ENCODE measurements at places on chromosomes 6 and 20.

- no peak for DNase-seq
Measured at GRCh38 chr6:20653085-20653479, 118.8 kb downstream of the CDKAL1 start.

DNA sequence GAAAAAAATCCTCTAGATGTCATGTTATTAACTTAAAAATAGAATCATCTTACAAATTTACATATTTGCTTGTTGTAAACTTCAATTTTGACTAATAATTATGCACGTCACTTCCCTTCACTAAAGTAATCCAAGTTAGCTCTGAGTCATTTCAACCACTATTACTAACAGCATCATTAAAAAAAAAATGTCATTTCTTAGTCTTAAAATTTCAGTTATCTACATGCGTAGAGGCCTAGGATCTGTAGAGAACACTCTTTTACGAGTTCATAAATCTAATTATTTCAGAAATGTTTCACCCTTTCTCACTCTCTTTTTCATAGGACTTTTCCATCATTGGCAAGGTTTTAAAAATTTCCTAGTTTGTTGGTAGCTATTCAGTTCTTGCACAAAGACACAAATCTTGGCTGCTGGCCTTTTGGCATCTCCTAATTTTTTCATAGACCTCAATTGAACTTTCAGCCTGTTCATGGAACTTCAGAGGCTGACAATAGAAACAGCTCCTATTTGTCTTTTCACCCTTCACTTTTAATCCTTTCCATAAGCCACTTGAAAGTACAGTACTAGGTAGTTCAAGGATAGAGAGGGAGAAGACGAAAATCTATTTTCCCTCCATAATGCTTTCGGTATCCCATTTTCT is 61.5 kb downstream of the OGFRL1 start:
- no peak for DNase-seq

GRCh38 chr6:147157930-147158329 is 46.3 kb upstream of the STXBP5 start:
- DNase-seq, result no peak

GRCh38 chr6:89400912-89401399 is 11.1 kb downstream of the RRAGD start:
- DNase-seq, result no peak

- no peak for DNase-seq
Measured at GRCh38 chr6:9360881-9361280, 925.5 kb upstream of the SLC35B3 start.

GRCh38 chr6:170316071-170316470 is 9.5 kb downstream of the FAM120B start:
- DNase-seq, result no peak

- no peak for DNase-seq
Measured at GRCh38 chr6:26415791-26416190, 13.7 kb downstream of the BTN3A1 start.

GRCh38 chr6:78253618-78254017 is 600.8 kb downstream of the MEI4 start:
- DNase-seq, result no peak

- DNase-seq, result no peak
Measured at GRCh38 chr20:9523636-9524035, 9.2 kb downstream of the LAMP5 start.

- DNase-seq, result no peak
Measured at GRCh38 chr6:29251736-29252135, 49.8 kb upstream of the OR14J1 start.

- DNase-seq, result no peak
Measured at GRCh38 chr6:84892671-84893070, 128.3 kb upstream of the TBX18 start.

DNA sequence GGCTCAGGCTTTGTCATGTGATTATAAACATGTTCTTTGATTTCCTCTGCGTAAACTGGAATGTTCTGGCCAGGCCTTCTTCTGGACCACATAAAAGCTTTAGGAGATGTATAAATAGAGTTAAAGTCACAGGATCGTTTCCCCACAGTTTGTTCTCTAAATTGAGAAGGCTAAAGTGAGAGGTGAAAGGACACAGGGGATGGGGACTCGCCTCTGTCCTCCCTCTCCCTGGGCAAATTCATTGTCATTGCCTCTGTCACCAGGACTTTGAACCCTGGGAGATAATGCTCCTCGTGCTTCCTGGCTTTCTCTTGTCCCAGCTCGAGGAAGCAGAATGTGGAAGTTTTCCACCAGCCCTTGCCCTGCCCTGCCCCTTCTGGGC is 20.3 kb upstream of the ZFAND3 start:
- DNase-seq, result no peak

DNA sequence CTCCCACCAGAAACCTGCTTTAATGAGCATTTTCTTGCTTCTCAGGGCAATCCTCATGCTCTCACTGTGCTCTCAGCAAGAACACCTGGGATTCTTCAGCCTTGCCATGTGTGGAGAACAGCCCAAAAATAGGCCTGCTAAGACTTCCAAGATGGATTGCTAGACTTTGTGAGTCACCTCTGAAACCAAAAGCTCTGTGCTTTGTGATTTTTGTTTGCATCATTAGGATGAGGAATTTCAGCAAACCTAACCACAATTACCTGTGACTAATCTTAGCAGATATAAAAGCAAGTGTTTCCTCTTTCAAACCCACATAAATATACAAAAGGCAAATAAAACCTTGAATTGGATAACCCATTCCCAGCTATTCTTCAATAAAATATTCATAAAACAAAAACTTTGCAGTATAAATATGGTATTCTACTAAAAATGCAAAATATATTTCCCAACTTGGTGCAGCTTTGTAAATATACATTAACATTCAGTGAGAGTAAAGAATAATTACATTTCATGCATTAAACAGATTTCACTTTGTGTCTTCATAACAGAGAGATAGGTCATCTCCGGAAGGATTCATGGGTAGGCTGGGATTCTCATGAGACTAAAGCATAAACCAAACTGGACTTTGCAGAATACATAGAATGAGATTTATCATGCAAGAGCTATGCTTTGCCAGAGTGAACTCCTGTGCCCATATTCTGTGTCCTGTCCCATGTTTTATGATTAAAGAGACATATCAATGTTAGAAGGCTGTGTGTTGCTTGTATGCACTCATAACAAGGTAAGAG is 33.5 kb downstream of the TPBG start:
- DNase-seq, result peak; percentile 89

DNA sequence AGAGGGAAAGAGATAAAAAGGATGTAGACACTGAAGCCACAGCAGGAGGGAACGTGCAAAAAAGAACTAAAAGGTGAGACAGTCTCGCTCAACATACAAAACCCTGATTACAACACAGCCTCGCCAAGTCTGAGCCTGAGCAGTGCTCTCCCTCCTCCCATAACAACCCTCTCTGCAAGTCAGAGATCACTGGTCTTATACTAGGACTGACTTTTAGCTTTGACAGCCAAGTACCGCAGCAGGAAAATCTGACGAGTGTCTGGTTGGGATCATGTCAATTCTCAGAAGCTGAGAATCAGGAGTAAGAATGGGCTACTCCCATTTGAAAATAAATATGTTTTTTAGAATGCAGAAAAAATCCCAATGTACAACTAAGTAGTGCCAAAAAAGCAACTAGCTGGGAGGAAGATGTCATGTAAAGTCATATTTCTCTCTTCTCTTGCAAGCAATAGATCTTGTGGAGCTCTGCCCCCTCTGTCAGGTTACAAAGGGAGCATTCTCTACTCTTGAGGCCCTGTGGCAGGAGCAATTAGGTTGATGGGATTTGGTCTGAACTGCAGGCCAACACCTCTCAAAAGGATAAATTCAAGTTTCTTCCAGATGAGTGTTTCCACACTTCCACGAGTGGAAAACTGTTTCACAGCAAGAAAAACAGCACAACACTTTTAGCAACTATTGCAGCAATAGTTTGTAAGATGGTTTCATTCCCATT is 118.9 kb upstream of the COL21A1 start:
- no peak for DNase-seq

DNA sequence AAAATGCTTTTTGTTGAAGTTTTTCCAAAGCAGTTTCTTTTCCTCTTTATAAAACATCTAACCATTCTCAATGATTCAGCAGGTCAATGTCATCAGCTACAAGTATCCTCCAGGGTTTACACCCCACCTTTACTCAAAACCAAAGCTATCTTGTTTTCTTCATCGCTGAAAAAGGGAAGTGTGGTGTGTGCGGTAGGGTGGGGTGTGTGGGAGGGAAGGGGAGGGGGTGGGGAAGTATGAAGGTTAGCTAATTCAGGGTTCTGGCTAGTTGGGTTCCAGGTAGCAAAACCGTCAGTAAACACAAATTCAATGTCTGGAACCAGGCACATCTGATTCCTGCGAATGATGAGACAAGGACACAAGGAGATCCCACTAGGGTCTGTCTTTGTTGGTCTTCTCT is 189.6 kb downstream of the GJA10 start:
- DNase-seq, result no peak

- DNase-seq, result no peak
Measured at GRCh38 chr6:107600936-107601335, 111.0 kb downstream of the SOBP start.

GRCh38 chr6:142913511-142914047 is 31.4 kb downstream of the HIVEP2 start:
- DNase-seq, result no peak

DNA sequence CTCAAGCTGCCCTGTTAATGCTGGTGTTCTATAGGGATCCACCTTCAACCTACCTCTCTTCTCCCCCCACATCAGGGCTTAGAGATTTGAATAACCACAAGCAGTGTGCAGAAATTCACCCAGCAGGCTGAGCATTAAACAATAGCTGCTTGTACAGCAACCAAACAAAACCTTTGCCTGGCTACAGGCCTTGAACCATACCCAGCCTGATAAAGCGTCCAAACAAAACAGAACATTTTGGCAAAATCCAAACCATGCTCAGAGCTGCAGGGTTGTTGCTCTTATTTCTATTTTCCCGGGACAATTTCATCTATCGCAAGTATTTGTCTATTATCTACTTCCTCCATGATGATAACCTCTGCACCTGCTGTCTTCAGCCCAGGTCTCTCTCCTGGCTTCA is 142.3 kb downstream of the UNC5CL start:
- no peak for DNase-seq

GRCh38 chr20:20073801-20074371 is 21.6 kb downstream of the CFAP61 start:
- DNase-seq, result no peak

DNA sequence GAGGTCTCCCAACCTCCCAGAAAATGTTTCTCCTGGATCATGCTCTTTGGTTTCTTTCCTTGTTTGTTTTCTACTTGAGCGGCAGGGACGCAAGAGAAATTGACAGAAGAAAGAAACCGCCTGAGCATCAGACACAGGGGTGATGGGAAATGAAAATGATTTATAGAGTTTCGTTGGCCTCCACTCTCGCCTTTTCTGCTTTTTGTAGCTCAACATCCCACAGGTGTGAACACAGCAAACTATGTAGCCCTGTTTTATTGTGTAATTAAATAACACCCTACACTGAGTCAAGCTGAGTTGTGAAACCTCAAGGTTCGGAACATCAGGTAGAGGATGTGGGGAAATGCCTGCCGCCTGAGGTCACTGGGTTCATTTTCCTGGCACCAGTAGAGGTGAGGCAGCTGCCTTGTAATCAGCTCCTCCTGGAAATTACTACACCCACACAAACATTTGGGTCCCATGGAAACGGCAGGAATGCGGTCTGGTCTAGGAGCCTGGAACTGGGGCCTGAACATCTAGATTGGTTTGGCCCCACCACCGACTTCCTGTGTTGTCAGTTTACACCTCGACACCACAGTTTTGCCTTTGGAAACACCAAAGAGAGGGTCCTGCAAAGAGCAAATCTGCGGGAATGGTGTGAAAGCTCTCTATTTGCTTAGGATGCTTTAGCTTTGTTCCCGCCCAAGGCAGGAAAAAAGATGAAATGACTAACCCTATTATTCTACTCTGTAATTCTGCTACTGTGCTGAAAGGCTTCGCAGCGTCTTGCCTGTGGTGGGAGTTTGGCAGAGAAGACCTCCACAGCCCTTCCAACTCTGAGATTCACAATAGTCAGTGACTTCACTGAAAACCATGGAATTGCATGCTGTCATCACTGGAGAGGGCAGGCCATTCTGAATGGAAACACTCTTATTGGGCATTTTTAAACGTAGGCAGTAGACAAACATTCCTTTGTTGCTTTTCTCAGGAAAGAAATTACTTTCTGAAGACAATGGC is 53.0 kb downstream of the ADAT2 start:
- peak; percentile 42 for DNase-seq

DNA sequence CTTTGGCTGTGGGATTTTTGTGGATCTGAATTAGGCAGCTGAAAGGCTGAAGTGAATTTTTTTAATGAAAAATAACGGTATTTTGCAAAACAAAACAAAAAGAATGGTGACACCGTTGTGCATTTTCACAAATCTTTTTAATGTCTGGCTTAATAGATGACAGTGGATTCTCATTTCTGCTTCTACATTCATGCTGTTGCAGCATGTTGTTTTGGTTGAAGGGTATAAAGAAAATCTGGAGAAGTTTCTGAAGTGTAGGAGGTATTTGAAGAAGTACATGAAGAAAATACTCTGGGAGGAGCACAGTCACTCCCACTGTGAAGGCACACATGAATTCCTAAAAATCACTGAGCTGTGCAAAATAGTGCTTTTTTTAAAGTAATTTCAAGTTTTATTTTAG is 3.1 kb upstream of the MAP3K5 start:
- DNase-seq, result no peak

GRCh38 chr6:7271205-7271534 is 41.8 kb downstream of the SSR1 start:
- DNase-seq, result no peak

DNA sequence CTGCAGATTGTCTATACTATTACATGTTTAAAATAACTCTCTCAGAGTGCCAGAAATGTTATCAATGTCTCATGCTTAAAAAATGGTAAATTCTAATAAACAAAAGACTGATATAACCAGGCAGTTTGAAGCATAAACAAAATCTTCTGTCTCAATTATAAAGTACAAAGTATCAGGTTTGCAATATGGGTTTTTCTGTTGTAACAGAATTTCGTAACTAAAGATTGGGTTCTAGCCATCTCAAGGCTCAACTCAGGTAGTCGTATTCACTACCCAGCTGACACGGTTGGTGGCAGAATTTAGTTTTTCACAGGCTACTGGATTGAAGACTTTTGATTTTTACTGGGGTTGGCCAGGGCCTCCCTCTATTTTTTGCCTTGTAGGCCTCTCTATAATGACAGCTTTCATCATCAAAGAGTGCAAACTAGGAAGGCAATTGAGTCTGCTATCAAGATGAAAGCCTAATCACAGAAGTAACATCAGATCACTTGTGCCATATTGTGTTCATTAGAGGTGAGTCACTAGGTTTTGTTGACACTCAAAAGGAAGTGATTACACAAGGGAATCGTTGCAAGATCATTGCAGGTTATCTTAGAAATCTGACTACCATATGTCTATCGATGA is 3.6 kb downstream of the CYP39A1 start:
- peak; percentile 56 for DNase-seq

GRCh38 chr6:43338243-43338642 is 29.6 kb upstream of the CRIP3 start:
- DNase-seq, result no peak

DNA sequence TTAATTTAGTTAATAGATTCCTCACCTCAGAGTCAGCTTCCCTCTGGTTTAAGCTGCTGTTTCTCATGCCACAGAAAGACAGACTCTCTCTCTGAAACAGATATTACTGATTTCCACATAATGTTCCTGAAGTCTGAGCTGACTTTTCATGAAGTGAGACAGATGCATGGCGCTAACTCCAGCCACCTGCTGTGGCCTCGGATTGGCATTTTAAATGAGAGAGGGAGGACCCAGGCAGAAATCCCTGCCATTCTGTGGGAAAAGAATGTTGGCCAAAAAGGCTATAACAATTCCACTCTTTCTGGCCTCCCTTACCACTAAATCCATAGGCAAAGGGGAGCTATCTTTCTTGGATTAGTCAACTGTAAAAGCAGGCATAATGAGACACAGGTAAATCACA is 354.1 kb upstream of the CDH4 start:
- DNase-seq, result no peak
